ENCODE measurements at places on chromosomes 3 and 15. TPM values are rescaled to one million over a fixed set of nuclear protein-coding genes. Genes with fewer than 3 reads are reported as not detected.

The GOLGA8J gene
- not detected for total RNA-seq

The PRR20G gene
- not detected for total RNA-seq

The CHRD gene
- 11.0 TPM for total RNA-seq

The ARHGAP11A gene
- total RNA-seq = 8.2 TPM

DNA sequence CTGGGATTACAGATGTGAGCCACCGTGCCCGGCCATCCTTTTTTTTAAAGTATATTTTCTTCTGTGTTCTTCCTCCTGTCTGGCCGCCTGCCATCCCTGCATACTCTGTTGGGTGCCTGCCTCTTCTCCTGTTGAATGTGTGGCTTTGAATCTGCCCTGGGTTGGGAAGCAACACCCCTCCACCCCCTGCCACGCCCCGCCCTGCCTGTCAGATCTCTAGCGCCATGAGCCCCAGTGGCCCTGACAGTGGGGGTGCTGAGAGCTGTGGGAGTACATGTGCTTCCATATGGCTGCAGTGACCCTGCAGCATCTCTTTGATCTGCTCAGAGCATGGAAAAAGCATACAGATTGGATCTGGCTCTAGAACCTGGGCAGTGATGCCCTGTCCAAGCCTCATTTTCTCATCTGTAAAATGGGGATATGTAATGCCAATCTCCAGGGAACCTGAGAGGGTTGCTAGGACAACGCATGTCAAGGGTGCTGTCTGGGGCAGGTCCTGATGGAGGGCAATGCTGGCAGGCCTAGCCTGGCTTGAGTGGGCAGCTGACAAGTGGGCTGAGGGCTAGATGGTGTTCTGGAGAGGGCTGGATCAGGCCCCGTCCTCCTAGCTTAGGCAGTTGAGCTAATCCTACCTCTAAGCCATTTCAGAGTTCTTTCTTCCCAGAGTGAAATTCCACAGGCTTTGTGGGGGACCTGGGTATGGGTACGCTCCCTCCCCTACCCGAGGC, 23.9 kb downstream of the CCDC13 start:
- H3K4me1 ChIP-seq = peaks cover 86% of the 10 kb centered on the region
- no peaks in the 10 kb centered on the region for H3K36me3 ChIP-seq
